ENCODE measurements at places on chromosomes 12 and 14.

GRCh38 chr12:108854451-108855283 lies 2.7 kb downstream of the SSH1 start:
- DNase-seq, result peak; percentile 86

DNA sequence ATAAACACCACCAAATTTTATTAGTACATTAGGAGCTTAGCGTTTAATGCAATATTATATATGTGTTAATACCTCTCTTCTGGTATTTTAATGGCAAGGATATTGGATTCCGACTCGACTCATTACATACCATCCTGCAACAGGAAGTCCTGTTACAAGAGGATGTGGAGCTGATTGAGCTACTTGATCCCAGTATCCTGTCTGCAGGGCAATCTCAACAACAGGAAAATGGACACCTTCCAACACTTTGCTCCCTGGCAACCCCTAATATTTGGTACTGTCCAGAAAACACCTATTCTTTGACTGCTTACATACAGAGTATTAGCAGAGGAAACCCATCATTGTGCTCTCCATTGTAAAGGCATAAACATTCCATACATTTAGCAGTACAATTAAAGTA lies 45.2 kb downstream of the VEZT start:
- no peak for DNase-seq

GRCh38 chr14:58280954-58281787 lies 17.2 kb upstream of the ARID4A start:
- no peak for DNase-seq

GRCh38 chr14:101062065-101062450 lies 158.5 kb upstream of the RTL1 start:
- no peak for DNase-seq

DNA sequence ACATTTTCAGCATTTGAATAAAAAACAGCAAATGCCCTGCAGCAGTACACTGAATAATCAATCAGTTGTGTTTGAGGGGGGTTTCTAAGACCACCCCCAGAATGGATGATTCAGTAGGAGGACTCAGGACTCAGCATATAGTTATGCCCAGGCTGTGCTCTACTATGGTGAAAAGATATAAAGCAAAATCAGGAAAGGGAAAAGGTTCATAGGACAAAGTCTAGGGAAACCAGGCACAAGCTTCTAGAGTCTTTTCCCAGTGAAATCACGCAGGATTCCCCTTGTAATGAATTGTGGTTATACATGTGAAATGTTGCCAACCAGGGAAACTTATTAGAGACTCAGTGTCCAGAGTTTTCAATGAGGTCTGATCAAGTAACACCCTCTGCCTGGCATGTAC lies 25.0 kb upstream of the SLC17A8 start:
- DNase-seq, result no peak
